NK-92 treated with Interleukin-12 subunit alpha and Interleukin-12 subunit beta, amount 100 ng/mL, for 24 hours (cell line): ENCODE measurements at places on chromosomes 3 and 15.

DNA sequence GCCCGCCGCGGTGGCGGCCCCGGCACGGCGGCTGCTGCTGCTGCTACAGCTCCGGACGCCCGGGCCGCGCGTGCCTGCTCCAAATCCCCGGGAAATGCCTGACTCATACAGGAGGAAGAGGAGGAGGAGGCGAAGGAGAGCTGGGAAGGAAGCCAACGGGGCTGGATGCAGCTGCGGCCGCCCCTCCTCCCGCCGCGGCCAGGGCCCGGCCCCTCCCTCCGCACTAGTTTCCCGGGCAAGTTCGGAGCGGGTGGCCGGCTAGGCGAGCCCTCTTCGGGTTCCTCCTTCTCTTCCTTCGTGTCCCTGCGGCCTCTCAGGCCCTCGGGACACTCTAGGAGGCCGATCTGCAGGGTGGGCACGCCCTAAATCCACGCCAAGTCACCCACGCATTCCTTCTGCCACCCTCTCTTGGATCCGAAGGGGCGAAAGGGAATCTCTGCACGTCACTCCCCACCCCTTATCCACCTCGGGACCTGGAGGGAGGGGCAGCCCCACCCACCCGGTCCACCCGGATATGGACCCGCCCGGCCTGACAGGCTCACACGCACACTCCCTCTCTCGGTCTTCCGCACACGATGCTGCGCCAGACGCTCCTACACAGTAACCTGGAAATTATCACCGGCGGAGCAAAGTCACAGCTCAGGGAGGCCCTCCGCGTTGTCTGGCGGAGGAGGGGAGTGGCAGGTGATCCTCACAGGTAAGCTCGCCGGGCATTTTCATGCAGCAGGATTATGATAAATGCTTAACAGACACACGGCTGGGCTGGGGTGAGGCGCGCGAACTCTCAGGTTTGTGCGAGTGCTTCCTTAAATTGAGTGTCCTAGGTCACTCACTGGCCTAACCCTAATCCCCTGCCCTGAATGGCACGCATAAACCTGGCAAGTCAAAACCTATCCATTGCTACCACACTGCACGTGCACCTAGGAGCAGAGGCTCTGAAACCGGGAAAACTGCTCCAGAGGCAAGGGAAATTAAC lies at the start of the genes OSBPL10 and ZNF860:
Gene OSBPL10, minus strand, starts transcription at position 57 of the 976 bp plus-strand sequence. CDS start 83 bp downstream, outside the sequence.
Gene ZNF860, plus strand, starts transcription at position 545 of the 976 bp plus-strand sequence. CDS start 7,330 bp downstream, outside the sequence.
- DNase-seq, result no peak

GRCh38 chr3:149199474-149199873 lies 22.2 kb downstream of the CP start:
- DNase-seq, result no peak

GRCh38 chr15:89066280-89066679 lies 22.0 kb upstream of the ABHD2 start:
- DNase-seq, result no peak

GRCh38 chr15:75843678-75844581 lies 683 bp downstream of the UBE2Q2 start:
- DNase-seq, result peak; percentile 57

GRCh38 chr3:105656651-105657504 lies 211.9 kb downstream of the CBLB start:
- no peak for DNase-seq
